ENCODE measurements at places on chromosomes 2 and 18.

- DNase-seq = no peak
Observed at GRCh38 chr2:177970670-177971454, 101.7 kb downstream of the PDE11A start.

DNA sequence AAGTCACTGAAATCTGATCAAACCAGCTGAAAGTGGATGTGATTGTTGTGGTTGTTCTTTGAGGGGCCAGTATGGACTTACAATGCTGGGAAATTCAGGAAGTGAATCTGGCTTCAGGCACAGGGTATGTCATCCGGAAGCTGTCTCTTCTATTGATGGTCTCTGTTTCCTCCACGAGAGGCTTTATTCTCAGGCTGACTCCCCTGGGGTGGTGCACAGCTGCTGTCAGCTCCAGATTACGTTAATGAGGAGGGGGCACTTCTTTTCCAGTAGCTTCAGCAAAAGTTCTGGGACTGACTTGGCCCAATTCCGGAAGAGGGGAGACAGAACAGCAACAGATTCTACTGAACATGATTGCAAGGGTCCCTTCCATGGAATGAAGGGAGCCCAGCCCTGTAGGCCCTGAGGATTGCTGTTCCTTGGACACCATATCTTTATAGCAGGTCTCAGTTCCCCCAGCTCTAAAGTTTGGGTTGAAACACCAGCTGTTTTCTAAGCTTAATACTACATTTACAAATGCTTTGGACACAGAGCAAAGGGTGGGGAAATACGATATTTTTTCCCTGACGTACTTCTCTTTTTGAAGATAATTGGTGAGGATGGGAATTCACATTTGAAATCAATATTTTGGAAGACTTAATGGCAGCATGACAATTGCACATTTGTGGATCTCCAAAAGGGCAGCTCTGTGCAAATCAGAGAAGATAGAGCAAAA lies 400.9 kb downstream of the TSN start:
- no peak for DNase-seq

- DNase-seq = no peak
Observed at GRCh38 chr2:230920167-230920566, 4.9 kb downstream of the GPR55 start.

DNA sequence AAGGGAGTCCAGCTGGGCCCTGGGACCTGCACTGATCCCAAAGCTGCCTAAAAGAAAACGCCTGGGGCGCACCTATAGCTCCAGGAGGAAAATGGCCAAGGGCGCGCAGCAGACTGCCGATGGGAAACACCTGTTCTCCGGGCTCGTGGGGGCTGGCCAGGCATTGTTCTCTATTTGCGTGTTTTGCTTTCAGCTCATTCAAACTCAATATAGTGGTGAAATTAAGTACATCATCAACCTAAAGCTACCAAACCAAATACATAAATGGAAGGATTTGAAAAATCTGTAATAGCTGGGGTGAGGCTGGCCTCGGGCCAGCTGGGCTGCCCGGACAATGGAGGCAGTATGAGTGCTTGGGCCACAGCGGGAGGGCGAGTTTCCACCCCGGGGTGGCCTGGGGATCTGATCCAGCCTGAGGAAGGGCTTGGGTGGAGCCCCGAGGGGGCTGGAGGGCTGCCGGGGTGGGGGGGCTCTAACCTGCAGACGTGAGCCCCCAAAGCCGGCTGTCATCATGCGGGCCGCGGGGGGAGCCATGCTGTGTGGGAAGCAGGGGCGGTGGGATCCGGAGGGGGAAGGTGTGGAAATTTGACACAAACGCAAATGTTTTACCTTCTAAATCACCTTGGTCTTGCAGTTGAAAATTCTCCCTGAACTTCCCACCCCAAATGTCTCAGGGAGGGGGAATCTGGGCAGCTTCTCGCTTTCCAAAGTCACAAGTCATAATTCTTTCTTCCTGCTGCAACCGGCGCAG lies 77.6 kb downstream of the ASB1 start:
- DNase-seq = no peak

GRCh38 chr2:6370753-6371551 lies 494.8 kb downstream of the CMPK2 start:
- DNase-seq = no peak

DNA sequence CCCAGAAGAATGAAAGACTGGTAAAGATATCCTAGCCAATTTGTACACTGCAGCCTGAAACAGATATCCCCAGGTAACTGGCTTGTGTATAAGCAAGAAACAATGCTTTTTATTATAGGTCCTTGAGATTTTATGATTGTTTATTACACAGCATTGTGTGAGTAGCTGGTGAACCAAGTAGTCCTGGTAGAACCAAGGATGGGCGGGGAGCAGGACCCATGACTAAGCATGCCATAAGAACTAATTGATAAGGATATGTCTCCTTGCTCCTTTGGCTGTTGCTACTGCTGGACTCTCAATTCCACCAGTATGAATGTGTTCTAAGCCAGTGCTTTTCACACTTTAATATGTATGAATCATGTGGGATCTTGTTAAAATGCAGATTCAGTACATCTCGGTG lies 12.3 kb upstream of the ALMS1 start:
- DNase-seq = no peak

DNA sequence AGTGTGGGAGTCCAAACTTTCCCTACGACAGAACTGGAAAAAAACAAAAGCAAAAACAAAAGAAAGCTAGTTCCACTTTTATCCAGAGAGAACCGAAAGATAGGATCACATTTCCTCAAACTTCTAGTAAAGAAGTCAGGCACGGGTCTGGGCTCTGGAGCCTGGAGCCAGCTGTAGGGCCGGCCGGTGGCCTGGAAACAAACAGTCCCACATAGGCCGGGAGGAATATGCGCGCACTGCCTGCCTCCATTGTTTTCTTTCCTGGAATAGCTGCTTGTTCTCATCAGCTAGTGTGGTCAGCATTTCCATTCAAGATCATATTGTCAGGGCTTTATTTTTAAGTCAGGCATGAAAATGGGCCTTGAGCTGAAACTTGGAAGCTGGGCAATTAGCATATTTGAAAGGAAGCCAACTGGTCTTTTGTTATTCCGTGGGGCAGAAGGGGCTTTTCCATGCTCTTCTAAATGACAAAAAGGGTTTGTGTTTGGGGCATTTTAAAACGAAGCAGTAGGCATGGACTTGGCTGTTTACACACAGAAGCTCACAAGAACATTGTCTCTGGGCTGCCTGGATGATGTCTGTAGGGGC lies 58.7 kb upstream of the RFX8 start:
- no peak for DNase-seq

- no peak for DNase-seq
Observed at GRCh38 chr18:5998907-5999306, 103.6 kb upstream of the TMEM200C start.

GRCh38 chr2:217906798-217907197 lies 96.0 kb downstream of the TNS1 start:
- DNase-seq = no peak

- no peak for DNase-seq
Observed at GRCh38 chr2:66240286-66240685, 194.6 kb upstream of the MEIS1 start.

- no peak for DNase-seq
Observed at GRCh38 chr2:30280596-30281434, 49.5 kb downstream of the LBH start.

GRCh38 chr2:12903272-12903671 lies 186.5 kb downstream of the TRIB2 start:
- DNase-seq = no peak

- no peak for DNase-seq
Observed at GRCh38 chr2:1521878-1522830, 108.9 kb downstream of the TPO start.

GRCh38 chr2:240624950-240625621 lies at the start of gene GPR35:
GPR35 (plus strand) TSS chr2:240625480; CDS start chr2:240629953, 4,473 bp downstream.
- DNase-seq = peak; percentile 77

GRCh38 chr2:21148718-21149117 lies 24.9 kb downstream of the TDRD15 start:
- no peak for DNase-seq

- DNase-seq = no peak
Observed at GRCh38 chr2:189157456-189157855, 22.1 kb downstream of the COL5A2 start.

GRCh38 chr2:234670052-234670451 lies 173.2 kb upstream of the ARL4C start:
- no peak for DNase-seq

DNA sequence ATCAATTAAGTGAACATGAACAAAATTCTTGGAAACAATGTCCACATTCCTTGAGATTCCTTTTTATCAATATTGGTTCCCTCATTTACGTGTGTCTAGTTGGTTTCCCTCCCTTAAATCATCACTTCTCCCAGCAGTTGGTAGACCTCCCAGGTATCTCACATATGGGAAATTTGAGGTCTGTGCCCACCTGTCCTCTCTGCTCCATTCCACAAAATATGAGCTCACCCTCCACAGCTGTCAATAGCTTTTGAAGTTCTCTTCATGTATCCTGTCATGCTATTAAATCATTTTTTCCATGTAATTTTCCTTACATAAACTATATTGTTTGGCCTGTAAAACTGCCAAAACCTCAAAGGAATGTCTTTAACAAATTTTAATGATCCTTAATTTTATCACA lies 992.2 kb upstream of the ACVR2A start:
- no peak for DNase-seq
